ENCODE measurements at places on chromosomes 5 and 9.

- no peak for DNase-seq
These were observed 29.2 kb downstream of the NR4A3 start for GRCh38 chr9:99850736-99851499.

DNA sequence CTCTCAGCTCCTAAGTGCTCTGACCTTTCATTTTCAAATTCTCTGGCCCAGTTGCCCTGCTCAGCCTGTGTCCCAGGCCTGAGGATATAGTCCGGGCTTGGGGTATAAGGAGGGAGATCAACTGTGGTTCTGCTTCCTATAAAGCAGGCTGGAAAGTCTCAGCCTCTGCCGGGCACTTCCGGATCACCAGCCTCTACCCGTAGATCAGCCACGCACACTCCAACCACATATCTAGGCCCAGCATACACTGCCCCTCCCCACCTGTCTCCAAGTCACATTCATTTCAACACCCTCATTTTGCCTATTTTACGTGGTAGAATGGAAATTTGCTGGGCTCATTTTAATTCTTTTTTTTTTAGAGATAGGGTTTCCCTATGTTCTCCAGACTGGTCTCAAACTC, 3.1 kb downstream of the ZER1 start:
- no peak for DNase-seq

- no peak for DNase-seq
These were observed 138.3 kb upstream of the SHB start for GRCh38 chr9:38207247-38207778.

DNA sequence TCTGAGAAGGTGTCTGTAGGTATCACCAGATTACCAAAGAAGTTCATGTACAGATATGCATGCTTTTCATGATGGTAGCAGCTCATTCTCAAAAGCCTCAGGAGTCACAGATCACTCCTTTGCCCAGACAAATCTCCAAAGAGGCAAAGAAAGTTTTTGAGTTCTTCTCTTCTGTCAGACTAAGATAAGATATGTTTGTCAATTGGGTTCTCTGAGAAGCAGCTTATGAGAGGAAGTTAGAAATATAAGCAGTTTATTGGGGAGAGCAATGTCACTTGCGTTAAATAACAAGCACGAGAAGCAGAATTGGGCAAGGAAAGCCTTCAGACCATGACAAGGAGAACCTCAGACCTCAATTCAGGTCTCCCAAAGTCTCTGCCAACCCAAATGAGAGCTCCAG, 219.2 kb upstream of the KLF4 start:
- no peak for DNase-seq

GRCh38 chr5:82211855-82212572, 66.1 kb downstream of the RPS23 start:
- no peak for DNase-seq

DNA sequence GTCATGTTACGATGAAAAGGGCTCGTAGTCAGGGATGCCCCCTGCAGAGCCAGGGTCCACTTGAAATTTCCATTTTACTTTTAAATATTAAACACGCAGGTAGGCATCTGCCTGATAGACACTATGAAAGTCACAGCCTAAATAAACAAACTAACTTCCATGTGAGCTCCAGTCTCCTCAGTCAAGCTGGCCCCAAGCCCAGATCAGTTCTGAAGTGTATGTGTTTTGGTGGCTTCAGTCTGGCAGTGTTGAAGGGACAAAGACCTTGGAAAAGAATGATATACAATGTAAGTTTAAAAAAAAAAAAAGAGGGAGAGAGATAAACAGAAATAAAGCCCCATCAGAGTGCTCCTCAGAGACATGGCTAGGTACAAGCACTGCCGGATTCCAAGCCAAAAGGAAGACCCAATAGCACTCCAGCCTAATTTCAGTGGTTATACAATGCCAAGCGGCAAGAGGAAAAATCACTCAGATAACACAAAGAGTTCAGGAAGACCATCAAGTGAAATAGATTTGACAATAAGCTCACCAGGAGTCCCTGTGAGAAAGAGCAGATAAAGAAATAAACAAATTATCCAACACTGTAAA, 181.0 kb downstream of the BNC2 start:
- no peak for DNase-seq

GRCh38 chr9:113566712-113567071, 103.2 kb downstream of the RGS3 start:
- DNase-seq: no peak

DNA sequence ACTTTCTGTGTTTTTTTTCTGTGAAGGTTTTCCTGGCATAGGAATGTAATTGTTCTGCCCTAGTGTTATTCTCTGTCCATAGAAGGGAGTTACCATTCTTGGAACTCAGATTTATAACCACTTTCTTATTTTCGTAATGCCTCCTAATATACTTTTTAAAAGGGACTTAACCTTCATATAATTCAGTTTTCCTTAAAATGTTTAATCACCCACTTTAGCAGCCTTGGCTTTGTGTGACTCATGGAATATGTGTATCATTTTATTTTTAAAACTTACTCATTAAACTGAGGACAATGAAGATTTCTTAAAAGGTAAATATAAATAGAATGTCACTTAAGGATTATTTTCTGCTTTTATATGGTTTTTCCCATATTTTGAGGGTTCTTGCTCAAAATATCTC, 50.0 kb downstream of the RAI14 start:
- DNase-seq: no peak

GRCh38 chr5:170747851-170748250, 35.7 kb upstream of the GABRP start:
- DNase-seq: no peak

GRCh38 chr5:131846536-131846935, 49.7 kb upstream of the FNIP1 start:
- no peak for DNase-seq

GRCh38 chr9:93079371-93079770, 16.6 kb upstream of the CARD19 start:
- no peak for DNase-seq

- DNase-seq: no peak
These were observed 47.1 kb downstream of the BRINP1 start for GRCh38 chr9:119322184-119322583.

DNA sequence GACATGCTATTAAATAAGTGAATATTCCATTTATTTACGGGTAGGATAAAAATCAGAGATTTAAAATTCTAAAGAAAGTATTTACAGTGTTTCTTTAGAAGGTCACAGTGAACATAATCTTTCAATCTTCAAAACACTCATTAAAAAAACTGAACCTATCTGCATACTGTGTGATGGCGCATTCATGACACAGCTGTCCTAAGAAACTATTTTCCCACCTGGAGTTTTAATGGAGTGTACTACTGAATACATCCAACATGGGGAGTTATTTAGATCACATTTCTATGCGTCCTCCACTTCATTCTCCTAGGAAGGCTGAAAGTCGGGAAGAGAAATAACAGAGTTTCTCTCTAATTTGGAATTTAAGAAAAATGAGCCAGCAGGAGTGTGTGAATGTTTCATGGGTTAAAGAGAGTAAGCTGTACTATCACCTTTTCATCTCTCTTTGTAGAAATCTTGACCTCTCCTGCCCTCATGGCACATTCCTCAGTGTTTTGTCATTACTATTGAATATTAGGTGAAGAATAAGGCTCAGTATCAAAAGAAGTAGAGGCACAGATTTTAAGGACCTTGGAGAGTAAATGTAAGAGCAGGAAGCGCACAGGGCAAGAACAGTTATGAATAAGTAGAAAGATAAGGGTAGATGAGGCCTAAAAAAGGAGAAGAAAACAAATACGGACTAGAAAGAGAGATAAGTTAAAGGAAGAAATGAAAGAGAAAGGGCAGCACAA, 551.2 kb upstream of the TUSC1 start:
- no peak for DNase-seq

DNA sequence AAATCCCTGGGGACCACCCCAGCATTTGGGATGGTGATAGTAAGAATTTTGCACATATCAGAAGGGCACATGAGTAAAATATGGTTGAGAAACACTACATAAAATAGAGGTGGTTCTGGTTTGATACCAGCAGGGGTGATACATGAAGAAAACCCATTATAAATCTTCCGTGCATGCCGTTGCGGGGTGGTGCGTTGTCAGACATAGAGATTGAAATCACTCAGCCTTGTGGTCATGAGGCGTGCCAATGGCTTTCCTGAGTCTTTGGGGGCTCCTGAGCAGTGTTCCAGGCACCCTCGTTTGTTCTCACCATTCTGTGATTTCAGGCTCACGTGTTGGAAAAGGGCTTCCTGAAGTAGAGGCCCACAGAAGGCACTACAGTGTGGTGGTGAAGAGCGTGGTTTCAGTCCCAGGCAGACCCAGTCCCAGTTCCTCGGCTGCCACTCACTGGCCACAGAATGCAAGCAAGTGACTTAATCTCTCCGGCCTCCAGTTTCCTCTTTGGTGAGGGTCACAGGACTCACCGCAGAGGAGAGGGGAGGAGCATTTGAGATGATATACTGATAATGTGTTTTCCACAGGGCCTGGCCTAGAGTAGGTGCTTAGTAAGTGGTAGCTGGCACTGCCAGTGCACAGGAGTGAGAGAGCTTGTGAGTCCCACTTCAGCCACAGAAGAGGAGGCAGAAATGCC, 20.5 kb upstream of the GLRX start:
- DNase-seq: peak; percentile 91

- DNase-seq: no peak
These were observed 77.4 kb upstream of the LHFPL2 start for GRCh38 chr5:78726003-78726402.

GRCh38 chr5:98899456-98899855, 29.4 kb downstream of the CHD1 start:
- DNase-seq: no peak

DNA sequence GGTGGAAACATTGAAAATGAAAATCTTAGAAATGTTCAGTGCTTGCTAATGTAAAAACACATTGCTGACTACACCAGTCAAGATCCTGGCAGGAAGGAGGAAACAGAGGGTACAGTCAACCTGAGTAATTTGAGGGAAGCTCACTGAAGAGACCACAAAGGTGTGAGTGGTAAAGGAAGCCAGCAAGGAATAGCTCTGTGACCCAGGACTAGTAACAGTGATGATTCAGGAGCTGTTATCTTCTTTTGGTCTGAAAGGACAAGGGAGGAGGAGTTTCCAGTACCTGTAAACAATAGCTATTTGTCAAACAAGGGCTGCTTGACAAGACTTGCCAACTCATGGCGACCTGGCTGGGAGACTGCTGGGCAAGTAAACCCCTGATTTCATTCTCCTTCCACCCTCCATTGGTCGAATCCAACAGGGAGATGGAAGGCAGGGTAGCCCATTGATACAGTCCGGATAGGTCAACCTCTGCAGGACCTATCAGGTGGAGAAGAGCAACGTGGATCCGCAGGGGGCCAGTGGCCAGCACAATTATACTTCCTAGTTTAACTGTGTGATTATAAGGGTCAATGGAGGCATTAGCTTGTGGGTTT, 68.1 kb downstream of the MAMDC2 start:
- DNase-seq: no peak

DNA sequence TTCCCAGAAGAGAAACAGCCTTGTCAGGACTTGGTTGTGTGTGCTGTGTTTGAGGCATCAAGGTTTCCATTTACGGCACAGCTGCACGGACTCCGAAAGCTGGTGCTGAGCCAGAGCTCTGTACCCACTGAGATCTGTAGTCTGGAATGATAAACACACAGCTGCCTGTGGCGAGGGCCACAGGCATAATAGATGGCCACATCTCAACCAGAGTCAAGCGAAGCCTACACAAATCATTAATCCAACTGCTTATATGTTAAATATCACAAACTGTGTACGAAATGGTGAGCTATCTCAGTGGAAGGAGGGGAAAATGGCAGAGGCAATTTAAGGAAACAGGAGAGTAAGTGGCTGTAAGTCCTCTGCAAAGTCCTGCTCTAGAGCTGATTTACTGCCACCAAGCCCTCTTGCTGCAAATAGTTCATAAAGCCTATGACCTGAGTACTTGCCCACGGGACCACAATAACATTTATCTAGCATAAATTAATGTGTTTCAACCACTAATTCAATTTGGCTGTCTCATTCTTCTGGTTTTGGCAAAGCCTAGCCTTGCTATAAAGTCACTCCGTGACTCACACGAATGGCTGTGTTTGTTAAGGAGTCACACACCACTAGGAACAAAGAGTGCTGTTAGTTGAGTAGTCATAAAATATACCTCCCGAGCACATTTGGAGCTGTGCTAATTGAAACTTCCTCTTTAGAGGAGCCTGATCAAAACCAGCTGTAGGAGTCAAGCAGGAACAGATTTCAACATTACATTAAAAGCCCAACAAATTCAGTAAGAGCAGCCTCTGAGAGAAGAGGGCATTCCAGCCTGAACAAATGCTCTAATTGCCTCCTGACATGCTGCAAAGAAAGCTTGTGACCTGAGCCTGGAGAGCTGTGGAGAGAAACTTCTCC, 738.6 kb upstream of the ZNF608 start:
- no peak for DNase-seq

DNA sequence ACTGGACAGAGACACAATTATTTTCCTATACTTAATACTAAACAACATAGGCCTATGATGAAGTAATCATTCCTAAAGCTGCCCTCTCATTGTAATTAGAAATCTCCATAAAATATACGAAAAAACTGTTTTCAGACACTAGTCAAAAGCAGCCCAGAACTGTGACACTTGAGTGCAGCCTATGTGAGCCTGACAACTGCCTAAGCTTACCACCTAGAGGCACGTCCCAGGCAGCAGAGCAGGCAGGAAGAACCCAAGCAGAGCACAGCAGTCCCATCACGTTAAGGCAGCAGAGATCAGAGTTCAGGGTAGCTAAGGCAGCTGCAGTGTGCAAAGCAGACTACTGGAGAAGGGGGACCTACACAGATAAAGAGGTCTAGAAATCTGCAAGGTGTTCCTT, 46.4 kb downstream of the GOLPH3 start:
- DNase-seq: no peak

DNA sequence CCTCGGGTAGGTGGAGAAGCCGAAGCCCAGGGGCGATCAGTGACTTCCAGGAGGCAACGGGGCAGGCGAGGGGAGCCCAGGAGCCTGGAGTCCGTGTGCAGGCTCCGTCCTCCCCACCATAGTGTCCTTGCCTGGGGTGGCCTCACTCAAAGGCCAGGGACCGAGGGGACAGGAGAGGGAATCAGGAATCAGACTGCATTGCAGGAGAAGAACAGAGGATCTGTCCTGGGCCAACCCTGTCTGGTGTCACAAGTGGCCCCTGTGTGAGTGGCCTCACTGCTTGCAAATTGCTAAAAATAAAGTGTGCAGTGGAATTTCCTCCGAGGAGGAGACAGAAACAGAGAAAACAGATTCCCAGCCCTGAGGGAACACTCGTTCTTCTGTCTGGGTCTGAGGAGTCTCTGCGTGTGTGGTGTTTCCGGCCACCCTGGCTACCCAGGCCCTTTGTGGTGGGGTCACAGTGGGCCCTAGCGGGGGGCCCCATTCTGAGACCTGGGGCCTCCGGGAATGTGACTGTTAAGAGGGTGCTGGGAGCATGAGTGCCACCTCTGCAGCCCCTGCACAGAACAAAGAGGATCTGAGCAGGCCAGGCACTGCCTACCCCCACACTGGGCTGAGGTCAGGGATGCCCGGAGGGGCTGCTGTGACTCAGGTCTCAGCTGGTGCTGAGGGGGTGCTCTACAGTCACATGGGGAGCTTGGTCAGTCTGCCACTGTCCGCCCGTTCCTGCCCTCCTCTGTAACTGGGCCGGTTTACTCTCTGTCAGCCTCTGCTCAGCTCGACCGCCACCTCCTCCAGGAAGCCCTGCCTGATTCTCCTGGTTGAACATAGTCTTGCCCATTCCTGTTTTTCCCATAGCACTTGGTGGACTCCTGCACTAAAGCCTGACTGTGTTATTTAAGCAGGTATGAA, 7.4 kb downstream of the TRAF1 start:
- DNase-seq: no peak
